Activated naive CD4-positive, alpha-beta T cell (primary cell): ENCODE measurements at places on chromosomes 12 and 14.

- DNase-seq = no peak
These were observed 505 bp downstream of the KCNC2 start for GRCh38 chr12:75208856-75209811.

DNA sequence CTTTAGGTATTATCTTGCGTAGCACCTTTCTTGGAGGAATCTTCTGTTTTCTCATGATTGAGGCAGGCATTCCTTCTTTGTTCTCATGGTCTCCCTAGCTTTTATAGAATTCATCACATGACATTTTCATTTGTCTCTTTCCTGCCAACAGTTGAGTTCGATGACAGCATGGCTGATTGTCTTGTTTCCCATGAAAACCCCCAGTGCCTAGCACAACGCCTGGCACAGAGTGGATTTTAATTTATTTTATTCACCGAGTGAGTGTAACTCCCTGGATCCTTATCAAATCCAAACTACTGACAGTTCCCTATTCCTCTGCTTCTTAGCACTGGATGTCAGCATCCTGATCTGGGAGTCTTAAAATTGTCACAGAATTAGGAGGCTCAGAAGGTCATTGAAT, 182.6 kb downstream of the SUDS3 start:
- no peak for DNase-seq

DNA sequence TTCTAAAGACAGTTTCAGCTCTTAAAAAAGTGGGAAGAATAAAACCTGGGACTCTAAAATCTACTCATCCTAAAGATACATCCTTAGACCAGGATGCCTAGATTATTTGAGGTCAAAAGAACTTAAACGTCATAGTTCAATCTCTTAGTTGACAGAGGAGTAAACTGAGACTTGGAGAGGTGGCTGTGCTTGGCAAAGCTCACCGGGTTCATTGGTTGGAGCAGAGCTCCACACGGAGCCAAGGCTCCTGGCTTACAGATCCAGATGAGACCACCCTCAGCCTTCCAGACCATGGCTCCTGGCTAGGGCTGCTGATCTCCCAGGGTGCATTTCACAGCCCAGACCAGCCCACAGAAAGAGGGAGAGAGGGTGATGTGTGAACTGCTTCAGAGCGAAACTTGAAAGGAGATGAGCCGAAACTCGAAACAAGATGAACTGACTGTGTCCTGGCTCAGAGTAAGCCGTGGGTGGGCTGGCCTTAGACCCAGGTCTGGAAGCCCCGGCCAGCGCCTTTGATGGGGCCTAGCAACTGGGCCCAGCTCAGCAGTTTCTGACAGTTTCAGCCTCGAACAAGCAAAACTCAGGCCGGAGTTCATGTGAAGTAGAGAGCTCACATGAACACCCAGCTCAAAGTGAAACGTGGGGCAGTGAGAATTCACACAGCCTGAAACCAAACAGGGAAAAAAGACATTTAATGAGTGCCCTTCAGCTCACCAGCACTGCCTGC, 1044.8 kb downstream of the BCL11B start:
- no peak for DNase-seq

- no peak for DNase-seq
These were observed 84.4 kb upstream of the DHRS4 start for GRCh38 chr14:23869078-23869719.

- DNase-seq = no peak
These were observed 869 bp downstream of the APOLD1 start for GRCh38 chr12:12786351-12786705.

DNA sequence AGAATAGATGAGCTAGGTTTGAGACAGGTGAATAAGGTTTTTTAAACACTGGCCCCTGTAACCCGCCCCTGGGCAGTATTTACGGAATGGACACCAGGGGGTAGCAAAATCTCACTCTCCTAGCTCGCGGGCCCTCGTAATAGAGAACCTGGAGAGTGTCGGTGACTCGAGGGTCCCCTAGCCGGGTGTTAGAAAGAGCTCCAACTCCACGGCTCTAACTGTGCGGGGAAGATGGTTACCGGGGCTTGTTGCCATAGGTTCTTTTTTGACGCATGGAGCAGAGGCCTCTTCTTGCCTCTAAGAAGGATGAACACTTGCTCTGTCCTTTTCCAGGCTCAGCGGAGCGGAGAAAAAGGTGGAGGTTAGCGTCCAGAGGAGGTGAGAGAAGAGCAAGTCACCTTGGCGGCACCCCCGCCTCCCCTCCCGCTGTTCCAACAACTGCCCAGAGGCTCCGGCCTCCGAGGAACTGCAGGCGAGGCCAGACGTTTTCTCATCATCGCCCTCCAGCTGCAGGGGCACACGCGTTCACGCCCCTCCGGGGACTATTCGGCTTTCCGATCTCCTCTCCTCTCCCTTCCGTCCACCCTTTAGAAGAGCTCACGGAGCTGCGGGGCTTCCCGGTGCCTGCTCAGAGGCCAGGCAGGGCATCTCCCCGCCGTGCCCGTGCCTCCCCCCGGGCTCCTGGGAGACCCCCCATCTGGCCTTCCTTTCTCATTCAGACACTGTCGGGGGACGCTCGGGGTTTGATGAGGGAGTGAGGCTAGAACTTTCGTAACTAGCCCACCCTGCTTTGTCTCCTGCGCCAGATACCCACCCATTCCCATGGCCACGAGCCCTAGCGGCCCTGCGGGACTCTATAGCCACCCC, 1.4 kb upstream of the ARHGEF40 start:
- no peak for DNase-seq

- DNase-seq = no peak
These were observed 50.0 kb downstream of the FOS start for GRCh38 chr14:75328558-75329155.

- no peak for DNase-seq
These were observed 228.4 kb upstream of the FLRT2 start for GRCh38 chr14:85301506-85301905.

DNA sequence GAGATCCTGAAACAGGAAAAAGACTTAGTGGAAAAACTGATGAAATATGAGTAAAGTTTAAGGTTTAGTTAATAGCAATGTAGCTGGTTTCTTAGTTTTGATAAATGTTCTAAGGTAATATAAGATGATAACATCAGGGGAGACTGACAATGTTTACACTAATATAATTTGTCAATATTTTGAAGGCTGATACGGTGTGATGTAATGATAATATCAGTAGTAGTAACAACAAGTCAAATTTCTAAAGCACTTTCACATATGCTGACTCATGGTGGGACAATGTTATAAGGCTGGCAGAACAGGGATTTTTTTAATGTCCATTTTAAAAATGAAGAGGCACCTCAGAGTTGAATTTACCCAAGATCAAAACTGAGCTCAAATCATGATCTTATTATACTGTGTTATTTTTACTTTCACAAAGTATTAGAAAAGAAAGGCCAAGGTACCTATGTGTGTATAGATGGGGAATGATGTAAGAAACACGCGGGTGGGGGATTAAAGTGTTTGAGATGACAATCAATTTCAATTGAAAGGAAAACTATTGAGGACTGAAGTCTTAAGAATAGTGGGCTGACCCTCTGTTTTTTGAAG, 2.4 kb upstream of the FLRT2 start:
- DNase-seq = no peak

DNA sequence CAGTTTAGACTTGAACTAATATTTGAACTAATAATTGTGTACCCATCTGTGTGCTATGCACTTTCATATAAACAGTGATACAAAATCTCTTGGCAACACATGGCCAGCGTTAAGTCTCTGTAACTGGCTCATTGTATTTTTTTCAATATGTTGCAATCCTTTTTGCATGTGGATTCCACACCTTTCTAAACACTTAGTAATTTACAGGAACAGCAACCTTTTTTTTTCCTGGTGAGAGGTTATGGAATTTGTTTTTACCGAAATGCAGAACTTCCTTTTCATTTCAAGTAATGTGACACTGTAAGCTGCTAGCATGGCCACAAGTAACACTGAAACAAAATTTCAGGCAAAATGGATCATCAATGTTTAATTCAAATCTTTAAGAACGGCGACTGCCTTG, 45.4 kb upstream of the EPS8 start:
- no peak for DNase-seq

DNA sequence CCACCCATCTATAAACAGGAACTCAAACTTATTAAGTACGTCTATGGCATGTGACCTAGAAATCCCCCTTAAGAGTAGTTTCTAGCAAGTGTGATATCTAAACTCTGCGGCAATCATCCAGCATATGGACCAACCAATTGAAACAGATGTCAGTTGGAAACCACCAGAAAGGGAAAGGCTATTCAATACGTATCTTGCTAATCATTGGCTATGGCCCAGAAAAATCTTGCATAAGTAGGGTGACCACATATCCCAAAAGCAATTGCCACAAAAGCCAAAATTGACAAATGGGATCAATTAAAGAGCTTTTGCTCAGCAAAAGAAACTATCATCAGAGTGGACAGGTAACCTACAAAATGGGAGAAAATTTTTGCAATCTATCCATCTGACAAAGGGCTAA, 24.2 kb downstream of the SYNJ2BP start:
- no peak for DNase-seq

DNA sequence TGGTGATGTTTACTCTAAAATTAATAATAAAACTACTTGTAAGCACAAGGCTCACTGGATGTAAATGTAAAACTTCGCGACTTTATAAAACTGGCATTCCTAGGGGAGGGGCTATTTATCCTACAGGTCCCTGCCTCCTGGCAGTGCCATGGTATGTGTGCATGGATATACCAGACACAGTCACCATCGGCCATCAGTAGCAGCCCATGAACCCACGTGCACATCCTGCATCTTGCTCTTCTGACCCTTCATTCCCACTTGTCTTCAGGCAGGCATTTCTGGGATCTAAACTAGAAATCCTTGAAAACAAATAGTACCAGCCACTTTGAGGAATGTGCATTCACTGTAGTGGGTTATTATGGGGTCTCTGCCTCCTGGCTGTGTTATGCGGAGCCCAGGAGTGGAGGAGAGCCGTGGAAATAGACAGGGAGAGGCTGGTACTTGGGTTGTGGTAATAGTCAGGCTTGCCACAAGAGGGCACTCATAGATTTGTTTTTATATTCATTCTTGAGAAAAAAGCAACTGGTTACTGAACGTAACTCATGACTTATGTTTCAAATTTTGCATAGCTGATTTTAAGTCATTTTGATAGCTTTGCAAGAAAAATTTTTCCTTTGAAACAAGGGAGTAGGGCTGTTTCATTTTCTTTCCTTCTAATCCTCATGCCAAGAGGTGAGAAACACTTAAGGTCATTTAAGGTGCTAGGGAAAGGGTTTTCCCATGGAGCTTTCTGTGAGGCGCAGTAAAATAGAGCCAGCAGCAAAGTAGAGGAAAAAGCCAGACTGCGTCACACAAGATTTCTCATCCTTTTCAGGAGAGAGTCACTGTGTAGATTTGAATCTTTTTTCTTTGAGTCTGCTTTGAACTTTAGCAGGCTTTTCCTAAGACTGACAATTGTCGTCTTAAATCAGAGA, 17.4 kb upstream of the GALNT16 start:
- no peak for DNase-seq

DNA sequence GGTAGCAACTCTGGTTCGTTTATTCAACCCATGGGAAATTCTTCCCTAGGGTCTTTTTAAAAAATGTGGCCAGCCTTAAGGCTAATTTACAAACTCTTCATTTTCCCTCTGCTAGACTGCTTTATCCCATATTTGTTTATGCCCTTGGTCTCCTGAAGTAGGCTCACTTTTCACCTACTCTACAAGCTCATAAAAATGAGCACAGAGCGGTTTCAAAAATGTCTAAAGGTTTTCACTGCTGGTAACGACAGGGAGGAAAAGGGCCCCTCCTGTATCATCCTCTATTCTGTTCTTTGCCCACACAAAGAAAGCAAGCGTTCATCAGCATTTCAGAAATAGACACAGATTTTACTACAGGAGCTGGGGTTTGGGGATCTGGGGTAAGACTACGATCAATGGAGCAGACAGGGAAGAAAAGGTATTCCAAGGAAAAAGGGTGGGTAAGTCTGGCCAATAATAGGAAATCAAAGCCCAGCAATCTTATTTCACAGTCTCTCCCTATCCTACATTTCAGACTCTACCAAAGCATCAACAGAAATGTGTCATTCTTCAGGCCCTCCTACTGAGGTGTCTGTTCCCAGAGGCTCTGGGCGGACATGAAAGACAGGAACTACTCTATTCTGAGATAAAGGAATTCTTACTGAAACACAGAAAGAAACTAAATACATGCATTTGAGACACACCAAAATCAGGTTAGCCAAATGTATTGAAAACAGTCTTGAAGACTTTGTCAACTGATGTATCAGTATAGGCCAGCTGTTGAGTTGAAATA, 86.4 kb downstream of the SPPL3 start:
- no peak for DNase-seq

DNA sequence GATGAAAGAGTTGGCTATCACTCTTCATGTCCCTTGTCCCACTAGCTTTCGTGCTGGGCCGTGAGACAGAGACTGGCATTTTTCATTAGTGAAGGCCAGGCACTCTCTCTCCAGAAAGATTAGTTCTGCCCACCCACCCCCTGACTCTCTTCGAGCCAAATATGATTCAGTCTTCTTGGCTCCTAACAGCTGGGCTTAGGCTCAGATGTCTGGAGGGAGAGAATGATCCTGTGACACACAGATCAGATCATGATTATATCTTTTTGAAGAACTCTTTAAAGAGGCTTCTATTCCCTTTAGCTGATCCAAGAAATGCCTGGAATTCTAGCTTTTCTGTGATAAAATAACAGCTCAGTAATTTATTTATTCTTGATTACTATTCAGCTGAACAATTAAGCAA, 5.2 kb upstream of the GNG2 start:
- no peak for DNase-seq

DNA sequence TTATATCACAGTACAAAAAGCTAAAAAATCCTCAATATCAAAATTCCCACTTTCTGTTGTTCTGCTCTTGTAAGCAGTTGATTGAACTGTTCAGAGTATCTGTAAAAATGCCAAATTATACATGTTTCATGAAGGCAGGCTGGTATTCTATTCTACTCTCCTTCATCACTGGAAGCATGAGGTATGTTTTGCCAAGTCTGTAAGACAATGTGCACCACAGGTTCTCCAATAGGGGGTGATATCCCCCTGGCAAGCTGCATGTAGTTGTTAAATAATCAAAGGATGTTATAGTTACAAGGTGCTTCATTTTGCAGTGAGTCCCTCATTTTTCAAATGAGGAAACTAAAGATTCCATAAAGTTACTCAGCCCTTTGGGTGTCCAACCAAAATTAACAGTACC, 15.1 kb upstream of the NEK9 start:
- DNase-seq = no peak

GRCh38 chr12:43169115-43169681, 382.8 kb downstream of the ADAMTS20 start:
- no peak for DNase-seq

DNA sequence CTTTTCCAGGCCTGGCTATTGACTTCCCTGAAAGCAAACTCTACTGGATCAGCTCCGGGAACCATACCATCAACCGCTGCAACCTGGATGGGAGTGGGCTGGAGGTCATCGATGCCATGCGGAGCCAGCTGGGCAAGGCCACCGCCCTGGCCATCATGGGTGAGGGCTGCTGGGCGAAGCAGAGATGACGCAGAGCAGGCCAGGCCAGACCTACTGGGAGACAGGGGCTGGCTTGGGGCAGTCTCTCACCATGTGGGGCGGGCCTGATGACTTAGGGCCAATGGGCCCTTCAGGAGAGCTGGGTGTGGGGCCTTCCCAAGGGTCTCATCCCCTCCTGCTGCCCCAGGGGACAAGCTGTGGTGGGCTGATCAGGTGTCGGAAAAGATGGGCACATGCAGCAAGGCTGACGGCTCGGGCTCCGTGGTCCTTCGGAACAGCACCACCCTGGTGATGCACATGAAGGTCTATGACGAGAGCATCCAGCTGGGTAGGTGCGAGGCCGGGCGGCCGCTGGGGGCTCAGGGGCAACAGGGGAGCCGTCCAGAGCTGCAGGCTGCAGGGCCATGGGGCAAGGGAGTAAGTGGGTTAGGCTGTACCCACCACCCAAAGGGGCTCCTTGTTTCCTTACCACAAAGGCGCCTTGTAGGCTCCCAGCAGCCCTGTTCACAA, 33.0 kb upstream of the LRP1-AS start:
- no peak for DNase-seq

- DNase-seq = no peak
These were observed 1.2 kb downstream of the FLRT2 start for GRCh38 chr14:85531141-85531586.
